ENCODE measurements at places on chromosomes 2 and 18.

- DNase-seq, result no peak
Observed at GRCh38 chr2:134319596-134320254, 65.9 kb downstream of the MGAT5 start.

- no peak for DNase-seq
Observed at GRCh38 chr2:151277067-151277466, 12.4 kb downstream of the NMI start.

DNA sequence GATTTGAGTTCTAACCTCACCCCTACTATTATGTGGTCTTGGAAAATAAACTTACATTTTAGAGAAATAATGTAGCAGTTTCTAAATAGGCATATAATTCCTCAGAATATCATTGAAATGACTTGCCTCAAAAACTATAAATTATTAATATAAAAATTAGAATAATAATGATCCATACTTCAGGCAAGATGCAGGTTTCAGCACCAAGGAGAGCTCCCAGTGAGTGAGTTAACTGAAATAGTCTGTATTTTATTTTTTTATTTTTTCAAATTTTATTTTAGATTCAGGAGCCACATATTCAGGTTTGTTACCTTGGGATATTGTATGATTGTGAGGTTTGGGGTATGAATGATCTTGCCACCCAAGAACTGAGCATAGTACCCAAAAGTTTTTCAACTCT, 472.2 kb upstream of the DCC start:
- DNase-seq, result no peak

- no peak for DNase-seq
Observed at GRCh38 chr2:20135631-20136050, 84.2 kb upstream of the LAPTM4A start.

GRCh38 chr2:99545604-99546003, 55.8 kb upstream of the REV1 start:
- no peak for DNase-seq

DNA sequence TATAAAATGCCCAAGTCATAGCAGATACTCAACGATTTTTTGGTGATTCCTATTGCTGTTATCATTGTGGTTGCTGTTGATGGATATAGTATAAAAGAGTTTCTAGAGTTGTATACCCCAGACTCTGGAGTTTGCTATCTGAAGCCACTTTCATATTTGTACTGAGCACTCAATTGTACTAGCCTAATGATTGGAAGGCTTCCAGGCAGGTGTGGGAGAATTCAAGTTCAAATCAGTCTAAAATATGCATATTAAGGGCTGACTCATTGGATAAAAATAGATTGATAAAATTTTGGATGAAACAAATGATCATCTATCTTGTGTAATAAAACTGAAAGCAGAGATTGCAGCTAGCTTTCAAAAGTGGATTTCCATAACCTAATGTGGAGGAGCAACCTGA, 122.9 kb downstream of the NEB start:
- no peak for DNase-seq

All from central memory CD8-positive, alpha-beta T cell (primary cell).